ENCODE measurements at places on chromosomes 3 and 15. TPM values are rescaled to one million over a fixed set of nuclear protein-coding genes. Genes with fewer than 3 reads are reported as not detected.
A peak's percentile ranks its signal among the peaks of the same experiment; 100 is the strongest.

Gene FGF12
- not detected for total RNA-seq

Gene GALNT15
- total RNA-seq = not detected

Gene PLOD2
- 0.17 TPM for total RNA-seq

DNA sequence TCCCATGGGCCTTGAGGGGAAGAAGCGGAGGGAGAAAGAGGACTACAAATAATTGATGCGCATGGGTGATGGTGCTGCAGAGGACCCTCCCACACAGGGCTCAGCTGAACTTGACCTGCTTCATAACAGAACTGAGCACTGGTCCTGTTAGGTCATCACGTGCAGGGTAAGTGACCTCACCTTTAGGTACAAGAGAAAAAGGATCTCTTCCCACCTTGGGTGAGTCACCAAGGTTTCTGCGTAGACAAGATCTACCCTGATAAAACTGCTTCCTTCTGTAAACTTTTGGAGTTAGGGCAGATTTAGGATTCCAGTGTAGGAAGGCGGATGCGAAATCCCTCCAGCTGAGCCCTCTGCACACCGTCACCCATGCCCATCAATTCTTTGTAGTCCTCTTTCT is 67.1 kb downstream of the FEM1B start:
- DNase-seq = no peak

GRCh38 chr3:87268646-87269211 is 7.7 kb downstream of the POU1F1 start:
- no peak for DNase-seq

GRCh38 chr3:51353131-51353530 is 32.0 kb upstream of the MANF start:
- no peak for DNase-seq

DNA sequence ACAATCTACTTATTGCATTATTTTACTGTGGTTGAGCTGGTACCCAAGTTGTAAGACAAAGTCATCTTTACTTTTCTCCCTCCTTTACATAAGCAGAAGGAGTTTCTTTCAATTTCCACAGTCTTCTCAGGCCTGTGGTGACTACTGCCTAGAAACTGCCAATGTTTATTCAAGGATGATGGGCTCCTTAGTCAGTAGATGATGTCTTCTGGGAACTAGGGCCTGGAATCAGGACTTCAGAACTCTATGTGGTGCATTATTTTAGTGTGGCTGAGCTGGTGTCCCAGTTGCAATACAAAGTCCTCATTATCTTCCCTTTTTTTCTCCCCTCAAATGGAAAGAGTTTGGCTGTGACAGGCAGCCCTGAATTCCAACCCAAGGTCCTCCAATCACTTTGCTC is 1762.5 kb downstream of the SI start:
- DNase-seq = no peak

GRCh38 chr15:69090197-69090948 is 70.1 kb upstream of the GLCE start:
- no peak for DNase-seq

DNA sequence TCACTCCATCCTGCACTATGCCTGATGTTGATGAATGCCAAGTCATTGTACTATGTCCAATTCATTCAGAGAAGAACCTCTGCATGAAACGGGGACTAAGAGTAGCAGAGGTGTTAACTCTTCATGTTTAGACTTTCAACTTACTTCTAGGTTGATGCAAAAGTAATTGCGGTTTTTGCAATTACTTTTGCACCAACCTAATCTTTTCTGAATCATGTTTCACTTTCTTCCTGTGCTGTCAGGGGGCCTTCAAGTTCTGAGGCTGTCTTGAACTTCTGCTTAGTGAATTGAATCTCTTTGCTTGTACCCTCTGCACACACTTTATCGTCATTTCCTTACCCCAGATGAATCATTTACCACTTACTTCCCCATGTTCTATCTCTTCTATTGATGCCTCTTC is 636.2 kb downstream of the NAALADL2 start:
- DNase-seq = no peak

- DNase-seq = peak; percentile 89
Observed at GRCh38 chr3:143973259-143974021, 1.8 kb downstream of the DIPK2A start.

- DNase-seq = peak; percentile 76
Observed at GRCh38 chr15:58771621-58772250, 634 bp downstream of the MINDY2 start.

DNA sequence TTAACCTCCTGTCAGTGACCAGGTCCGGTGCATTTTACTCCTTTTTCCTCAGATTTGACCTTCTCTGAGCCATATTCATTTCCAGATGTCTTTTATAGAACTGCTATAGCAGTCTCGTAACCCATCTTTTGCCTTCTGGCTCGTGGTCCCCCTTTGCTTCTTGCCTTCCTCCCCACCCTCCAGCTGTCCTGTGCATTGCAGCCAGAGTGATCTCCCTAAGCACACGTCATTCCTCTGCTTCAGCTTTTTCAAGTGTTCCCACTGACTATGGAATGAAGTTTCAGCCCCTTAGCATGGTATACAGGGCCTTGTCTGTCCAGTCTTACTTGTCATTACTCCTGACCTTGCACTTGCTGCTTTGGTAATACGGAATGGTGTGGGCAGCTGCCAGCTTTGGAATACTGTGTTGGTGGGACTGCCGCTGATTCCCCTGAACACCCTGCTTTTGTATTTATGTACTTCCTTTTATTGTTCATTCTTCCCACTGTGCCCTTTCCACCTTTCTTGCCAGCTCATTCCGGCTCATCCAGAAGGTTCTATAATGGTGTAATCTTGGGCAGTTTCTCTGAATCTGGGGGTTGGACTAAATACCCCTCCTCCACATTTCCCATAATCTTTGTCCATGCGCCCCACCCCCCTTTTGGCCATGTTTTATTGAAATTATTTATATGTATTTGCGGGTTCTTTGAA is 38.9 kb downstream of the SLC25A26 start:
- no peak for DNase-seq

DNA sequence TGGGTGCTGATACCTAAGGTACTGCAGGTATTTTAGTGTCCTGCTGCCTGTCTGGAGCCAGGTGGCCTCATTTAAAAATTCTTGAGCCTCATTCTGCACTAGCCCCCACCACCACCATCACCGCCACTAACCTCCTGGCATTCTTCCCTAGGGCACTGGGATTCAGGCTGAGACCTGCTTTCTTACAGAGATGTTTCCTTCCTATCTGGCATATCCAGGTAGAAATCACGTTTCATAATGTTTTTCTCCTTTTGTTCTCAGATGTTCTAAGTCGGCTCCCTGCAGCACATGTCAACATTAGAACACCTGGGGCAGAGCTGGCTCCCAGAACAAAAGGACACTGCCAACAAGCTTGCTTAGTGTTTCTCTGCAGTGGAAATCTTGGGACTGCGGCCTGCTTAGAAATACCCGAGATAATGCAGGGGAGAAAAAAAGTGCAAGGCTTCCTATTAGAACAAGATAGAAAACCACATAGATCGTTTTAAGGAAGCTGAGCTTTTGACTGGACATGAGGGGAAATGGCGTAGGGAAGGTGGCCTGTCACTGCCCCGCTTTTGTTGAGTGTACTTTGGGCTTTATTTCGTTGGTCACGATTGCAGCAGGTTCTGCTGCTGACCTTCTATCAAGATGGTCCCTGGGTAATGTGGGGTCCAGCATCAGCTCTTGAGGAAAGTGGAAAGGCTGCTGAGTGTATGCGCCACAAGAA is 59.6 kb upstream of the PPARG start:
- DNase-seq = peak; percentile 65

DNA sequence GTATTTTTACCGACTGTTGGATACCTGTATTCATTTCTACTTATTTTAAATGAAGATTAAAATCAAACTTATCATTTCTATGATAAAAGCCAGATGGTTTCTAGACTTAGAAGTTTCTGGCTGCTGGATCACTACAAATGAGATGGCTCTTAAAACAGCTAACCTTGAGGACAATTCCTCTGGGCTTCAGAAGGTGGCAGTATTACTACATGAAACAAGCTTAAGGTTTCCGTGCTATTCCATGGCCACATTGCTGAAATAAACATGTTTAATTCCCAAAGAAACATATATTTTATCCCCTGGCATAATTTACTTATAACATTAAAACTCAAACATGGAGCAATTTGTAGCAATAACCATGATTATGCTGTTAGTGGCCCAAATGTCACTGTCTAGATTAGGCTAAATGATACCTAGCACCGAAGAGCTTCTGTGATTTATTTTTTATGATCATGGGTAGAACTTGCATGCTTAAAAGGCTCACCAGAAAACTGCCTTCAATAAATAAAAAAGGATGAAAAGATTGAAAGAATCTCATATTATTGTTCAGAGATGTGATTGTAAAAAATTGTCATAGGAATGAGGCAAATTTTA is 204.0 kb upstream of the NANOGP8 start:
- peak; percentile 70 for DNase-seq

Gene FEZF2
- not detected for total RNA-seq

Gene LARP6
- 84.9 TPM for total RNA-seq

- DNase-seq = no peak
Observed at GRCh38 chr3:149460117-149460516, 14.4 kb upstream of the TM4SF4 start.

Data from G401 (cell line).